Inflammatory macrophage (primary cell): ENCODE measurements at places on chromosomes 2 and 18.

GRCh38 chr2:127763776-127764175, 47.2 kb downstream of the WDR33 start:
- no peak for DNase-seq

DNA sequence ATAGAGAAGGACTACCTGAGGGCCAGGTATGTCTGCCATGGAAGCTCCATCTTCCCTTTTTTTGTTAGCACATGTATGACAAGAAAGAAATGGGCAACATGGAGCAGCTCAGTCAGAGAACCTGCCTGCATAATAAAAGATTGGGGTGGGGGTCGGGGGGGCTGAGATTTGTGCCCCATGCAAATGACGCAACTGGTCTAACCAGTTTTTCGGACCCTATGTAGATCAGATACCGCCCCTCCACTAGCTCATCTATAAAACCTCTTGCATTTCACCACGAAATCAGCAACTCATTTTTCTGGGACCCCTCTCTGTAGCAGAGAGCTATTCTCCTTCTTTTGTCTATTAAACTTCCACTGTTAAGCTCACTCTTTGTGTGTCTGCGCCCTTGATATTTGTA, 657.2 kb downstream of the ERBB4 start:
- DNase-seq, result no peak

DNA sequence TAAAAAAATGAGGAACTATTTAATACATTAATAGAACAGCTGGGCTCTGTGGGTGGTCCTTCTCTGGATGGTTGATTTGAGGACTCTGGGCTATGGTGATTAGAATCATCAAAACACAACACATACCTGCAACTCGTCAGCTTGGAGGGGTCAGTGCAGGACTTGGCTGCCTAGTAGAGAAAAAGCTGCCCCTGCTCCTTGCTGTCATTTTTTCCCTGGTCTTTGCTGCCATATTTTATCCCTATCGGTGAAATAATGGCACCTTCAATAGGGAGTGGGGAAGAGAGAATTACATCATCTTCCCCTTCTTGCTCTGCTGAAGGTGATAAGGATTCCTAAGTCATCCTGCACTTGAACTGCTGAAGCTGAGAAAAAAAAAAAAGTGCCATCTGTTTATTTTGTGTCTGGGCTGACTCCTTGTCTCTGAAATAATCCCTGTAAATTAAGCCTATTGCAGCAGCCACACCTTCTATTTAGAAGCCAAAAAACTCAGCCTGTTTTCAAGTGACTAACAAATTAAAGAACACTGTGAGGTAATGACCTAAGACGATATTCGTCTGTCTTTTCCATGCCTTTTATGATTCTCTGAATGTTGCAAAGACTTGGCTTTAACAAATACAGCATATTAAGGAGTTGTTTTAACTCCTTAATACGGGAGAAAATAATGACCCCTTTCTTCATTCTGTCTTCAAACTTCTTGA, 89.3 kb downstream of the ACVR1 start:
- DNase-seq, result no peak

DNA sequence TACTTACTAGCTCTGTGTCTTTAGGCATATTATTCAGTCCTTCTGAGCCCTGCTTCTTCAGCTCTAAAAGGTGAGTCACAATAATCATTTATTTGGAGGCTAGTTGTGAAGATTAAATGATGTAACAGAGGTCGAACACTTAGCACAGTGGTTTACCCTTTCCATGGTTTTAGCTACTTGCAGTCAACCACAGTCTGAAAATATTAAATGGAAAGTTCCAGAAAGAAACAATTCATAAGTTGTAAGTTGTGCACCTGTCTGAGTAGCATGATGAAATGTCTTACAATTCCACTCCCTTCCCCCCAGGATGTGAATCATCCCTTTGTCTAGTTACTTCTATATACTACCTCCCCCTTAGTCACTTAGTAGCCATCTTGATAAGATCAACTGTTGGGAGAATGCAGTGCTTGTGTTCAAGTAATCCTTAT, 217.6 kb upstream of the THUMPD2 start:
- no peak for DNase-seq

- peak; percentile 30 for DNase-seq
These were observed 14.6 kb upstream of the ALPP start for GRCh38 chr2:232363784-232364615.

GRCh38 chr2:232699110-232699509, 2.0 kb downstream of the GIGYF2 start:
- DNase-seq, result no peak

GRCh38 chr2:2557475-2557874, 226.4 kb upstream of the MYT1L start:
- DNase-seq, result no peak

- DNase-seq, result no peak
These were observed 7.5 kb upstream of the SCLY start for GRCh38 chr2:238053191-238053776.

- no peak for DNase-seq
These were observed 7.7 kb upstream of the NBAS start for GRCh38 chr2:15568874-15569273.

GRCh38 chr2:24317491-24317920, 42.8 kb downstream of the ITSN2 start:
- no peak for DNase-seq

DNA sequence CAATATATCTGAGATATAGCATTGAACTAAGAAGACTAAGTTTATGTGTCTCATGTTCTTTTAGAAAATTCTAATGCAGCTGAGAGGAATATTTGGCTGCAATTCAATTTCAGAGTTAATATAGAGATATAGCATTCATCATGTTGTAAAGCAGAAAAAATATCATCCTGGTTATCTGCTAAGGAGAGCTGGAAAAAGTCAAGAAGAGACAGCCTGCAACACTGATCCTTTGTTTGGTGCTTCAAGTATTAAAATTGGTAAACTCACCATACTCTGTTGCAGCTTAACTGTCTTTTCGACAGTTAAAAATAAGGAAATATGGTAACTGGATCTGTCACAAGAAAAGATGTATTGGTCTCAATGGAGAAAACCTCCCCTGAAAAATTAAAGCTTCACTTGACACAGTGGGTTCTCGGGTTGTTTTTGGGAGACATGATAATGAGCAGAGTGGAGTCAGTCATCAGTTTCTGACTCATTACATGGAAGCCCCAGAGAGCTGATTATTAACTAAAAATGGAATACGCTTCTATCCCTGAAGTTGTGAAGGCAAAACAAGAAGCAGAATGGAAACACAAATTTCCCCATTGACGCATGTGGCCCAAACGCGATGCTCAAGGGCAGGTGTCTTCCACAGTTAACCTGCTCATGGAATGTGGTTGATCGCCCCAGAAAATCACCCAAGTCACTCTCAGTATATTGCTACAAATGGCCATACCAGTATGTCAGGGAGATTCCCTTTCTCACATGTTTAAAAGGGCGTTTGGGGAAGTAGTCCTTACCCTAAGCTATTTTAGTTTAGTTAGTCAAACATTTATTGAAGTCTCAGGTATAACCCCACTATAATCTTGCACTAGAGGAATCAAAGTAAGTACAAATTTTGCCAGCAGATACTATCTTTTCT, 8.2 kb downstream of the BCL2 start:
- DNase-seq, result peak; percentile 32

DNA sequence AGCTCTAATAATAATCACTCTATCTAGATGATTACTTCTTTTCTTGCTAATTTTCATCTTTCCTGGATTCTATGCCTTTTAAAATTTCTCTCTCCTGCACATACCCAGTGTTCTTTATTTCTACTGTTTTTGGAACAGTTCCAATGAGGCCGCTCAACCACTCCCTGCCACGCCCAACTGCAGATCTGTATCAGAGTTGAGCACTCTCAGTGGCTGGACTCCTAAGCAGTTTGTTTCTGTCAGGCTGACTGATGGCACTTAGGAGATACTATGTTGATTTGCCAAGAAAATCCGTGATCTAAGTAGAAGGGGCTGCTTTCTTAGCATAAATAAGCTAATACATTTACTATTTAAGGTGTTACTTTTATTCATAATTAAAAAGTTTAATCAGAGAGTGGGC, 192.8 kb downstream of the ARHGAP15 start:
- no peak for DNase-seq

GRCh38 chr18:63297687-63298399, 21.7 kb downstream of the BCL2 start:
- DNase-seq, result no peak

DNA sequence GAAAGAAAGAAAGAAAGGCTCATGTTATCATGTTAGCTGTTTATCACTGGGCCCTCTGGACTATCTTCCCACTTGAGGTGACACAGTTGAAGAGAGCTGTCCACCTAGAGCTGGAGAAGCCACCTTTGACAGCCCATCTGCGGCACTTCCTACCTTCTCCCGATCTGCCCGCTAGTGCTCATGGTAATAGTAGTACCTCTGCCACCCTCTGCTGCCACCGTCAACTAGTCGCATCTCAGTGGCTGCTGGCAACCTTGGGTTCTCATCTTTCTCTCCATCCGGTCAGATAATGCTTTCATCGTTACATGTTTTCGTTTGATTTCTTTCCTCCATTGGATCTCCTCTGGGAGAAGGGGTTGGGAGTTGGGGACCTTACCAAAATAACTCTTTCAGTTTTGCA, 63.2 kb upstream of the COPS8 start:
- no peak for DNase-seq

- DNase-seq, result no peak
These were observed 316.3 kb upstream of the CXCR4 start for GRCh38 chr2:136434251-136434715.

- no peak for DNase-seq
These were observed 30.2 kb upstream of the RHOB start for GRCh38 chr2:20416723-20417122.

GRCh38 chr18:65349635-65350034, 401.2 kb upstream of the CDH7 start:
- DNase-seq, result no peak

GRCh38 chr2:207092818-207093217, 72.9 kb downstream of the KLF7 start:
- no peak for DNase-seq

DNA sequence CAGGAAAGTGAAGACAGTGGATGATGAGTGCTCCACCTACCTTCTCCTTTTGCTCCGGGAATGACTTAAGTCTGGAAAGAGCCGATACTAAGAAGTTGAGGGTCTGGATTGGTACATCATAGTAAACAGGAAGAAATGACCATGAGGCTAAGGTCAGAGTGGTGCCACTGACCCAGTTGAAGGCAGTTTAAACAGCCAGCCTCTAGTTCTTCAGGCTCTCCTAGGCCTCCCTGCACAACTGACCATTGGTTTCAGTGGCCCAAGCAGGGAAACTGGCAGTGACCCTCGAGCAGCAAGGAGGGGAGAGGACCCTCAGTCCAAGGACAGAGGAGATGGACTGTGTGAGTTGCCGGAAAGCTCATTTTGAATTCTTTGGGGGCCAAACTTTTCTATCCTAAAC, 119.1 kb downstream of the MAP4K4 start:
- DNase-seq, result no peak

DNA sequence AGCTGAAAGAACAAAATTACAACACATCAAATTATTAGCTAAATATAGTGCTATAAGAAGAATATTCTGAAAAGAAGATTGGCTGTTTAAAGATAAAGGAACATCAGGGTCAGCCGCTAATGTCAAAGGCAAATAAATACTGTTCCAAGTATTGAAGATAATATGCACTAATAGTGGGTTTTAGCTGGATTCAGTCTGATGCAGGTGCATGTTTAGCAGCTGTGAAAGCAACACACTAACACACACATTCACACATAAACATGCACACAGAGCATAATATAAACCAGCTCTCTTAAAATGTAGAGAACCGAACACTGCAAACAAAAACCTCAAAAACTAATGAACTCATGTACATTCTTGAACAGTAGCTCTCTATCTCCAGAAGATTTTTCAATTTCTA, 634.6 kb downstream of the ERBB4 start:
- DNase-seq, result no peak

GRCh38 chr2:242054406-242054805, 184.9 kb downstream of the RTP5 start:
- DNase-seq, result no peak

- DNase-seq, result no peak
These were observed 106.6 kb upstream of the MSH6 start for GRCh38 chr2:47676261-47676926.

- no peak for DNase-seq
These were observed 8.1 kb upstream of the MTERF4 start for GRCh38 chr2:241110089-241110606.

DNA sequence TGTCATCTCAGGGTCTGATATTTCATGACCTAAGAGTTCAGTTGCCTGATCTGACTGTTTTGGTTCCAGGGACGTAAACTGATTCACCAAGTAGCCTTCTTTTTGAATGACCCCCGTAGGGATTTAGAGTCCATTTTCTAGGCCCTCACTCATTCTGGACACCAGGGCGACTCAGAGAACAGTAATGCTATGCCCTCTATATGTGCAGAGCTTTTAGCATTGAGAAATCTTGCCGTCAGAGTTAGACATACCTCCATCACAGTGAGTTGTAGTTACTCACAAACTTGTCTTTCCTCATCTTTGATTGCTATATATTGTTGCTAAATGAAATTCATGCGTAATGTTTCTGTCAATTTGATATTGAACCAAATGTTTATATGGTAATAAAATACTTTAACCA, 92.3 kb downstream of the OSBPL6 start:
- no peak for DNase-seq

GRCh38 chr2:219388121-219388906, 602 bp upstream of the DNPEP start:
- DNase-seq, result peak; percentile 98

DNA sequence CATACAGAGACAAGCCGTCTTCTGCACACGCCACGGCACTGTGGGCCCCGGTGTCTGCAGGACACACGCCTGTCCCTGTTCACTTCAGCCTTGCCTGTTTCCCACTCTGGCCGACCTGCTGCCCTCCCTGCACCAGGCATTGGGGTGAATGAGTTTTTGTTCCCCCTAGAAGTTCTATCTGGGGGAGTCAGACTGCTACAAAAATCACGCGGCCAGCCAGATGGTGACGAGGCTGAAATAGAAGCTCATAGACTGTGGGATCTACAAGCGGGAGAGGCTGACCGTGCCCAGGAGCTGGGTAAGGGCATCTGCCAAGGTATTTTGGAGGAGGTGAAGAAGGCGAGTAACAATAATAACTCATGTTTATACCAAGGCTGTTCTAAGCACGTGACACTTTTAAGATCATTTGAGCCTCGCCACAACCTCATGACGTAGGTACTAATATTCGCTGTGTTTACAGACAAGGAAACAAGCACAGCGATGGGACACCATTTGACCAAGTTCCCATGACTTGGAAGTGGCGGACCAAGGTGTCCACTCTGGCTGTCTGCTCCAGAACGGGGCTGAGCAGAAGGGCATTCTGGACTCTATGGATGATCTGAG, 53.6 kb downstream of the KCNF1 start:
- DNase-seq, result no peak

GRCh38 chr18:58859907-58860306, 4.8 kb upstream of the ZNF532 start:
- no peak for DNase-seq

GRCh38 chr2:74227646-74228045, 29.2 kb downstream of the MTHFD2 start:
- DNase-seq, result no peak

DNA sequence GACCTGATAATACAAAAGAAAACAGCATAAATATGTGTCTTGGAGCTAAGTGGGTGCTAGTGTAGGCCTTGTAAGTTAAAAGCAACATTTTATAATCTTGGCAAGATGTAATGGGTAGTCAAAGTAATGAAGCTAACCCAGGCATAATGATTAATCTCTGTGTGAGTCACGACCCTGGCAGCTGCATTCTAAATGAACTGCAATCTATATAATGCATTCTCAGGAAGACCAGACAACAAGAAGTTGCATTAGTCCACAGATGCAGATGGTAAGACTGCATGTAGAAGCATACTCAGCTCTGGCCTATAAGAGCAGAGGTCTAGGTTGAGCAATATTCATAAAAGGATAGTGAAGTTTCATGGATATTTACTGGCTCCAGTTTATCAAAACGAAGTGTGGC, 85.6 kb upstream of the ETAA1 start:
- no peak for DNase-seq

- peak; percentile 5 for DNase-seq
These were observed 279.6 kb downstream of the TXNL1 start for GRCh38 chr18:56358608-56359280.
